Spinal cord (tissue), 10 donors: ENCODE measurements at places on chromosomes 6 and 20. TPM values are rescaled to one million over a fixed set of nuclear protein-coding genes. Genes with fewer than 3 reads are reported as not detected.

Gene GHRH
- total RNA-seq, result not detected

Gene GATA5
- not detected for total RNA-seq

Gene DEFB110
- not detected for total RNA-seq

Gene LPA
- 1.2 TPM for total RNA-seq

Gene KCNQ2
- 66.5 TPM for total RNA-seq

Gene MUC22
- not detected for total RNA-seq

Gene LHFPL5
- 0.44 TPM for total RNA-seq

Gene COX4I2
- total RNA-seq, result 0.30 TPM

Gene TAF11
- total RNA-seq, result 43.2 TPM

Gene PPIL1
- total RNA-seq, result 39.2 TPM

Gene TFAP2D
- 0.28 TPM for total RNA-seq

Gene PROKR2
- 0.66 TPM for total RNA-seq

Gene HSPA1L
- total RNA-seq, result 4.8 TPM

Gene PLG
- 0.39 TPM for total RNA-seq

Gene GSTA3
- 4.4 TPM for total RNA-seq

Gene CPNE5
- total RNA-seq, result 32.5 TPM

Gene TCF21
- 5.3 TPM for total RNA-seq

Gene ULBP1
- 0.20 TPM for total RNA-seq

Gene SEMG1
- not detected for total RNA-seq

Gene TRIM15
- total RNA-seq, result not detected

Gene TRIM10
- 0.94 TPM for total RNA-seq

Gene AVP
- total RNA-seq, result not detected

Gene SYCP2L
- total RNA-seq, result 2.8 TPM

Gene MDN1
- 31.4 TPM for total RNA-seq

Gene GCNT2
- total RNA-seq, result 28.8 TPM

Gene ELOVL2
- 31.8 TPM for total RNA-seq

Gene POU3F2
- total RNA-seq, result 10.0 TPM

Gene MACROD2
- total RNA-seq, result 34.0 TPM

Gene HMGA1
- total RNA-seq, result 35.9 TPM

Gene CEP57L1
- 50.7 TPM for total RNA-seq

Gene SAMD10
- total RNA-seq, result 6.9 TPM

Gene HSPA1B
- total RNA-seq, result 285 TPM

Gene FGD2
- total RNA-seq, result 6.7 TPM

Gene IL17A
- total RNA-seq, result not detected

Gene ZC3H12D
- 1.2 TPM for total RNA-seq

Gene CST11
- not detected for total RNA-seq

Gene PRND
- 27.0 TPM for total RNA-seq

Gene GSTA2
- not detected for total RNA-seq

Gene PHF10
- total RNA-seq, result 44.6 TPM

Gene EFCAB8
- total RNA-seq, result 0.10 TPM

Gene LPIN3
- 3.1 TPM for total RNA-seq

Gene MMP24
- 15.3 TPM for total RNA-seq

Gene EPHA7
- total RNA-seq, result 69.3 TPM

Gene RPS10
- 2,031 TPM for total RNA-seq
